OCI-LY7 (cell line): ENCODE measurements at places on chromosomes 12 and 14. TPM values are rescaled to one million over a fixed set of nuclear protein-coding genes. Genes with fewer than 3 reads are reported as not detected.

- DNase-seq: peak; percentile 73
These were observed 1.3 kb upstream of the RASSF3 start for GRCh38 chr12:64608901-64609535.

GRCh38 chr12:71655495-71655894 lies 8.2 kb downstream of the ZFC3H1 start:
- no peak for DNase-seq

- no peak for DNase-seq
These were observed 191.6 kb upstream of the BMP4 start for GRCh38 chr14:54148251-54148650.

DNA sequence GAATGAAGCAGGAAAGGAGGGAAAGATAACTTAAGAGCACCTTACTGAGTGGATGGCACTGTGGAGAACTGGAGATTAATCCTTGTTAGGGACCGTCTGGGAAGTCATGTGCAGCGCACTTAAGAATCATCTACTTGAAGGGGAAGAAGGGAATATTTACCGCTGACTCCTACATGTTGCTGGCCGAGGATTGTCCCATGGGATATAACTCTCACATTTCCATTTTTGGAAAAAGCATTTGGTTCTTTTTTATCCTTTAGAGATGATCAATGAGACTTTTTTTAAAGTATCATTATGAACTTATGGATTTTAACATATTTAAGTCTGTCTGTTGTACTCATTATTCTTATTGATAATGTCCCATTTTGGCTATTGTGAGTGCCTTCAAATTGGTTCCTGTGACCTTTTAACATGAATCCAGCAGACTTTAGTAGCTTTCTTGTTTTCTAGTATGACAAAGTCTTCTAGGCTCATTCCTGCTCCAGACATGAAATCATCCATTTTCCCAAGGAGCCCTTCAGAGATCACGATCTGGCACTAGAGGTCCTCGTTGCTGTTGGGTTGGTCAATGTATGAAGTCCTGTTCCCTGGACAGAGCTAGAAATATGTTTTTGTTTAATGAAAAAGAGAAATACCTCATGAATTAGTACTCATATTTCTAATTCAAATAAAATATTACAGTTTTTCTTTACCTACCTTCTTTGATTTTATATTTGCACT lies 20.2 kb upstream of the FAM234B start:
- no peak for DNase-seq

GRCh38 chr14:89085231-89085731 lies 260.8 kb downstream of the TTC8 start:
- no peak for DNase-seq

DNA sequence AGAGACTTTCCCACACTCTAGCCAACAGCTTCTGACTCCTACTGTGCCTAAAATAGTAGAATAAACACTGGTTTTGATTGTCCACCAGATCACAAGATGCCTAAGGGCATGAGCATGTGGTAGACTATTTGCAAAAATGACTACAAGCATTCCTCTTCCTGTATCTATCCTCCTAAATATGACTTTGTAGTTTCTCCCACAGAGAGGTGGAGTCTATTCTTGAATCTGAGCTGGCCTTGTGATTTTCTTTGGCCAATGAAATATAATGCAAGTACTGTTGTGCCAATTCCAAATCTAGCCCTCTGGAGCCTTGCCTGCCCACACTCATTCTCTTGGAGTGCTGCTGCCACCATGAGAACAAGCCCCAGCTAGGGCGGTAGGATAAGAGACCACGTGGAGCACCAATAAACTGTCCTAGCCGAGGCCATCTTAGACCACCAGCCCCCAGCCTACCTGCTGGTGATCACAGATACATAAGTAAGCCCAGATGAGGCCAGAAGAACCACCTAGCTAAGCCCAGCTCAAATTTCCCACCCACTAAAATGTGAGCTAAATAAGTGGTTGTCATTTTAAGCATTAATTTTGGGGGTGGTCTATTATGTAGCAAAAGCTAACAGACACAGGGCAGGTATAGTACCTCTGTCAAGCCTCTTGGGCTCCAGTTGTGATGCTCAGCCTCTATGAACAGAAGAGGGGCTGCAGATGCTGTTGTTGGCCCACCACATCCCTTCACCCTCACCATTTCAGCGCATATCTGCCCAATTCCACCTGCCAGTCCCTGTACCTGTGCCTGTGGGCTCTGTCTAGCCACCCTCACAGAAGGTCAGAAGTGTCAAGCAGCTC lies 17.9 kb downstream of the ZFP36L1 start:
- DNase-seq: no peak

- no peak for DNase-seq
These were observed 1.1 kb upstream of the SOAT2 start for GRCh38 chr12:53101931-53102781.

GRCh38 chr12:83408146-83408545 lies 721.4 kb downstream of the TMTC2 start:
- no peak for DNase-seq

DNA sequence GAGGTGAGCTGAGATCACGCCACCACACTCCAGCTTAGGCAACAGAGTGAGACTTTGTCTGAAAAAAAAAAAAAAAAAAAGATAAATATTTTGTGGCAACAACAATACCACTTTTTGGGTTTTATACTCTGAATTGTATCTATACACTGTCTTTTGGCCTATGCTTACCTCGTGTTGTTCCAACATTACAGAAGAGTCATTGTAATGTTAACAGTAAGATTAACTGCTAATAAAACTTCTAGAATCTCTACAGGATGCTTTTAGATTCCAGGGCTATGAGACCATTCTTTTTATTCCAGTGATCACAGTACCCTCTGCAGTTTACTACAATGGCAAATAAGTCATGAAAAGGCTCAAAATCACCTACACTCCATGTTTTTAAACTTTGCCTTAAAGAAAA lies 11.6 kb downstream of the IFT81 start:
- DNase-seq: no peak

DNA sequence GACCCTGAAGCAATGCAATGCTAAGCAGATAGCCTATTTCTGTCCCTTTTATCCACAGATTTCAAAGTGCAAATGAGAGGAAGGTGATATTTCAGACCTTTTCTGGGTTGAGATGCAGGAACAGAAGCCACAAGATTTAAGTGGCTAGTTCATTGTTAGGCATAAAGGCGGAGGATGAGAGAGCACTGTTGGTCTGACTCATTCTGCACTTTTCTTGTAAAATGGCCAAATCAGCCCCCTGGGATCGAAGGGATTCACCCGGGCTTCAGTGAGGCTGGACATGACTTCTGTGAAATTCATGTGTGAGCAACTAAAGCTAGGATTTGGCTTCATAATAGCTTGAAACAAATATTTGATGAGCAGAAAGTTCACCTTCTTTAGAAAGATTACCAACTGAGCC lies 101.9 kb upstream of the OVCH1 start:
- DNase-seq: no peak

- no peak for DNase-seq
These were observed 24.3 kb downstream of the DDX24 start for GRCh38 chr14:94056579-94057308.

DNA sequence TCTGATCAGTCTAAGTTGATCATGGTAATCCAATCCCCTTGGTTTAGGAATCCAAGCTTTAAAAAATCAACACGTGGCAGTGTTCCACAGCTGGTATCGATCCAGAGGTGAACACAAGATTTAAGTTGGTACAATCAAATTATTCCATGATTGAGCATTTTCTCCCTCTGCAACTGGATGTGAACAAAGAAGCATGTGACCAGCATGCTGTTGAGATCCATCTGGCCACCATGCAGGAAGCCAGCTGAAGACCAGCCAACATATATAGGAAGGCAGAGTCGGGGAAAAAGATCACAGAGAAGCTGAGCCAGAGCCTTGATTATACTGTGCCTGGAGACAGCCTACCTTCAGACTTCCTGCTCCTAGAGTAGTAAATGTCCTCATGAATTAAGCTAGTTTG lies 158.3 kb downstream of the SEC23A start:
- DNase-seq: no peak

- DNase-seq: no peak
These were observed 476.6 kb downstream of the DIO2 start for GRCh38 chr14:79734656-79735055.

The DAD1 gene
- total RNA-seq: 115 and 117 TPM in 2 replicates

The SLC39A2 gene
- total RNA-seq: 0.23 TPM in 1 of 2 replicates, not detected in the other

The RAD51AP1 gene
- 69.2 and 86.0 TPM in 2 replicates for total RNA-seq

The OVCH1 gene
- total RNA-seq: not detected in 2 replicates

The CCDC198 gene
- not detected in 2 replicates for total RNA-seq

The PLEKHD1 gene
- total RNA-seq: 0.17 and 0.19 TPM in 2 replicates

The TSFM gene
- total RNA-seq: 38.5 and 49.8 TPM in 2 replicates

The REM2 gene
- 1.5 and 2.1 TPM in 2 replicates for total RNA-seq

The LAG3 gene
- total RNA-seq: 0.26 TPM in 1 of 2 replicates, not detected in the other
